MV-4-11 (cell line): ENCODE measurements at places on chromosomes 11 and 22.

DNA sequence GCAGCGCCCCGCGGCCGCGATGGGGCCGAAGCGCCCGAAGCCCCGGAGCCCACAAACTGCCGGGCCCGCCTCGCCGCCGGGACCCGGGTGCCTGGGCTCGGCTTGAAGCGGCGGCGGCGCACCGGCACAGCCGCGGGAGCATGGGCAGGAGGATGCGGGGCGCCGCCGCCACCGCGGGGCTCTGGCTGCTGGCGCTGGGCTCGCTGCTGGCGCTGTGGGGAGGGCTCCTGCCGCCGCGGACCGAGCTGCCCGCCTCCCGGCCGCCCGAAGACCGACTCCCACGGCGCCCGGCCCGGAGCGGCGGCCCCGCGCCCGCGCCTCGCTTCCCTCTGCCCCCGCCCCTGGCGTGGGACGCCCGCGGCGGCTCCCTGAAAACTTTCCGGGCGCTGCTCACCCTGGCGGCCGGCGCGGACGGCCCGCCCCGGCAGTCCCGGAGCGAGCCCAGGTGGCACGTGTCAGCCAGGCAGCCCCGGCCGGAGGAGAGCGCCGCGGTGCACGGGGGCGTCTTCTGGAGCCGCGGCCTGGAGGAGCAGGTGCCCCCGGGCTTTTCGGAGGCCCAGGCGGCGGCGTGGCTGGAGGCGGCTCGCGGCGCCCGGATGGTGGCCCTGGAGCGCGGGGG is 346 bp downstream of the FJX1 start:
- DNase-seq = no peak

DNA sequence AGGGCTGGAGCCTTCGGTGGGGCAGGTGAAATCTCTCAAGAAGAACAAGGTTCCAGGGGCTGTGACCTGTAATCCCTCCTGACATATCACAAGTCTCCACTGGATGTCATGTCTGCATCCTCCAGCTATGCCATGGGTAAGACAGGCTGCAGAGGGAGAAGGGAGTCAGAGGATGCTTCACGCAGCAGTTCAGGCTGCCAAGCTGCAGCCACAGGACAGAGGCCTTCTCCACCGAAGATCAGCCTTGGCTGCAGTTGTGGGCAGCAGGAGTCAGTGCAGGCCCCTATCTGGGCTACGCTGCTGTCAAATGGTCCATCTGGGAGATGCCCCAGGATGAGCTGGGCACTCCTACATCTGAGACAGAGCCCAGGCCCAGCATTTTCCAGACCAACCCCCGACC is 25.0 kb downstream of the DKK3 start:
- DNase-seq = no peak

- DNase-seq = no peak
Measured at GRCh38 chr11:31747581-31747980, 63.5 kb downstream of the PAX6 start.

- DNase-seq = peak; percentile 31
Measured at GRCh38 chr11:78332174-78332866, 85.3 kb downstream of the GAB2 start.

- DNase-seq = no peak
Measured at GRCh38 chr11:71247551-71248250, 4.7 kb downstream of the SHANK2 start.

DNA sequence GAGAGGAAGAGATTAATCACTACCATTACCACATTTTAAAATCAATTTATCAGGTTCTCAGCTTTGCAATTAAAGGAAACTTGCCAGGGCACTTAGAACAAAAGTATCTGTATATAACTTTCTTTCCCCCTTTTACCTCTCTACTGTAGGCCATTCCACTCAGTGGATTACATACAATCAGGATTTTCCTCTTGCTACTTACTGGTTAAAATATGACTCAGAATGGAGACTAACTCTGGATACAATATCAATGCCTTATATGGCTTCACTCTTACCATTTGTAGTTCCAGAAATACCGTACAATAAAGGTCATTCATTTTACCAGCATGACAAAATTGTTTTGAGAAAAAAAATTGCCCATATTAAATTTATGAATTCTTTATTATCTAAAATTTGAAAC is 706.8 kb downstream of the KCNA4 start:
- DNase-seq = no peak

GRCh38 chr11:74559934-74560309 is 32.5 kb upstream of the POLD3 start:
- no peak for DNase-seq

DNA sequence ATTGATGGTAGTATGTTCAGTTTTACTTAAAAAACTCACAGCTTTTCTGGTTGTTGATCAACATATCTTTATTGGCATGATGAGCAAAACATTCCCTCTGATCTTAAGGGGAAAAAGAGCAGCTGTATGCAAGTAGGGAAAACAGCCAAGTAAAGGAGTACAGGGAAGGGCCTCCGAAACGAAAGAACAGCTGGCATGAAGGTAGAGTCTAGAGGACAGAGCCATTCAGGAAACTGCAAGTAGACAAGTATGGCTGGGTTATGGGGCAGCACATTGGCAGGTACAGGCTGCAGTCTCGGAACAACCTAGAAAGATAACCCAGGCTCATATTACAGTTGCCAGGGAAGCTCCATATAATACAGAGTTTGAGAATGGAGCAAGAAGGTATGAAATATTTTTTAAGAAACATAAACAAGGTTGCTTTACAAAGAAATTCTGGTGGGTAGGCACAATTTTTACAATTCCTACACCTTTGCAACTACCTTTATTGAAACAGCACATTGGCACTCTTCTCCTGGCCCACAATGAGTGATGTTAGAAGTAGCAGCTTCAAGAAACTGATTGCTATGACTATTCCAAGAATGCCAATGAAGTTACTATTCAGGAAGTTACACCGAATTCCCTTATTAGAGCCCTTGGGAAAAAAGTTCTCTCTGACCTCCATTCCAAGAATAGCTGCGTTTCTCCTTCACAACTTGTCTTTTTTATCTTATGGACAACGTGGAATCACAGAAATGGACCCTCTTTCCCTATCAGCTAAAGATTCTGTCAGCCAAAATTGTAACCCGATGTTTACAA is 45.2 kb downstream of the LGR4 start:
- no peak for DNase-seq

GRCh38 chr11:95487391-95487790 is 256.4 kb upstream of the SESN3 start:
- no peak for DNase-seq

GRCh38 chr22:37301144-37301830 is 19.0 kb downstream of the CYTH4 start:
- peak; percentile 75 for DNase-seq

DNA sequence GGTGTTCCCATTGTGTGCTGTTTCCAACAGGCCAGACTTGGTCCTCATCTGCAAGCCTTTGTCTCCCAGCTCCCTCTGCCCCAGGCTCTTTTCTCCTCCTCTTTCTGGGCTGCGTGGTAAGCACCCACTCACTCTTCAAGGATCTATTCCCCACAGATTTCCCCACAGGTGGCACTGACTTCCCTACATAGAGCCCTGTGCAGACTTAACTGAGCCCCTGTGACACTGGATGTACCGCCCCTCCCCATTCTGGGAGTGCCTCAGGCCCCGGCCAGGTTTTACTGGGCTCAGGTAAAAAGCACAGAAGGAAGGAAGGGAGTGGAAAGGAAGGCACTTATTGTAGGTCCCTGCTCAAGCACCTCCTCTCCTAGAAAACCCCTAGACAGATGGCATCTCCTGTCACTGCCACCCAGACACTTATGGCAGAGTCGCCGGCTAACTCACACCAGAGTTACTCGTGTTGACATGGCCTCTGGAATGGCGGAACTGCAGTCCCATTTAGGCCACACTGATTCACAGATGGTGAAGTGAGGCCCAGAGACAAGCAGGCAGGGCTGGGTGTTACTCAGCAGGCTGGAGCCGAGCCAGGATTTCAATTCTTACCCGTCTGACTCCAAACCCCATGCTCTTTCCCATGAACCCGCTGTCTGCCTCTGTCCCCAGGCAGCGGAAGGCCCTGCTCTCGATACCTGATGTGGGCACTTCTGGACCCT is 47.2 kb downstream of the LRRC32 start:
- DNase-seq = peak; percentile 9

DNA sequence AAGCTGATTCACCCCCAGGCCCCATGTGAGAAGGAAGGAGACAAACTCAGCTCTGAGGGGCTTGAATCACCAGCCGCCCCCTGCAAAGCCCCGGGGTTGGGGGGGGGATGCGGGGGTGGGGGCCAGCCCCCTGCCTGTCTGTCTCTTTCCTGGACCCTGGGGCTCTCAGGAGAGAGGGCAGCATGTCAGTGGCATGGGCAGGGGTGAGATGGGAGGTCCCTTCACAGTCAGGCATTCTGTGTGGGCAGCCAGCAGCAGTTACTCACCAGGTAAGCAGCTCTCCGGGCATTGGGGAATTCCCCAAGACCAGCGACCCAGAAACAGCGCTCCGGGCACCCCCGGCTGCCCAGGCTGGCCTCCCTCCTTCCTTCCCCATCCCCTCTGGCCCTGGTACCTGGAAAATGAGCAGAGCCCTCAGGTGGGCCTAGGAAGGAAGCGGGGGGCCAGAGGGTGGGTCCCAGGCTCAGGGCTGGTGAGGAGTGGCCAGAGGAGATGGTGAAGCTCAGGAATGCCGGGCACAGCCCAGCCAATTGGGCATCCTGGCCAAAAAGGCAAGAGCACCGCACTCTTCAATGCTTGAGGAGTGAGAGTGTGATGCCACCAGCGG is 4.2 kb upstream of the LIF start:
- DNase-seq = no peak

GRCh38 chr11:115198321-115198741 is 305.9 kb downstream of the CADM1 start:
- DNase-seq = no peak

DNA sequence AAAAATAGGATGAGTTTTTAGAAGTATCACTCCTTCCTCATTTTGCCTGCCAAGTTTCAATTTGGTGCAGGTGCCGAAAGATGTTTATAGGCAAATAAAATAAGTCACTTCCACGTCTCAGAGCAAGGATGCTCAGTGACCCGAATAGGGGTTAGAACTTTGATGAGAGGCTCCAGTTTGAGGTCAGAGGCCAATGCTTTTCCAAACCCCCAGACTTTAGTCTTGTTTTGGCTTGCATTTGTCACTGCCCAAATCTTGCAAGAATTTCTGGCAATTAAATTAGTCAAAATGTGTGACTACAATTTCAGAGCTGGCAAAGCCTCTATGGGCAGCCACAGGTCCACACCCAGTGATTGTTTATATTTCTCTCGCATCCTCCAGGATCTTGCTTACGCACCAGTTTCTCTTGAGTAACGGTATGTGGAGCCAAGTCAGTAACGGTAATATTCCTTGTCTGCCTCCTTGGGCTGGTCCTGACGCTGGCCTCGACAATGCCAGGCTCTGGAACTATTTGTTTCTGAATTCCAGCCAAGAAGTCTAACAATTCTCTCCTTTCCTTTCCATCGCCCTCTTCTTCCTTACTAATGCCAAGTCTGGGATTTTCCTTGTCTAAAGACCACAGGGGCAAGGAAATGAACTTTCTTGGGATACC is 9.9 kb upstream of the NUP160 start:
- peak; percentile 45 for DNase-seq

- DNase-seq = peak; percentile 36
Measured at GRCh38 chr22:32204856-32205722, at the start of gene RFPL2. TSS of gene RFPL2 (minus strand) at chr22:32205073. CDS start at chr22:32202451, 2,622 bp downstream.

- DNase-seq = peak; percentile 12
Measured at GRCh38 chr11:43942662-43943371, 380 bp downstream of the C11orf96 start.

DNA sequence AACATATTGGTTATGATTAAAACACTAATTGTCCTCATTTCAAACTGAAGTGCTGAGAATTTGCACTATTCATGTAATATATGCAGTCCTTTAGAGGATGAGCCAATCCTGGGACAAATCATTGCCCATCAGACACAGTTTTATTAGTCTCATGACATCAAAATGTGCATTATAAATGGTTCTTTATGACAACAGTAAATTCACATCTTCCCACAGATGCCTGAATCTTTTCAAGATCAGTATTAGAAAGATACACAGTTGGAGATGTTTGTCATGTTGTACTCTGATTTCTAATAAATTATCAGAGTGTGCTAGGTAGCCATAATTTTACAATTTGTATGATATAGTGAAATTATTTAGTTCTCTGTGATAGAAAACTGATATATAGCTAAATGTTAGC is 813.5 kb downstream of the FAM181B start:
- DNase-seq = no peak

- no peak for DNase-seq
Measured at GRCh38 chr22:34851918-34852662, 213.9 kb upstream of the ISX start.

DNA sequence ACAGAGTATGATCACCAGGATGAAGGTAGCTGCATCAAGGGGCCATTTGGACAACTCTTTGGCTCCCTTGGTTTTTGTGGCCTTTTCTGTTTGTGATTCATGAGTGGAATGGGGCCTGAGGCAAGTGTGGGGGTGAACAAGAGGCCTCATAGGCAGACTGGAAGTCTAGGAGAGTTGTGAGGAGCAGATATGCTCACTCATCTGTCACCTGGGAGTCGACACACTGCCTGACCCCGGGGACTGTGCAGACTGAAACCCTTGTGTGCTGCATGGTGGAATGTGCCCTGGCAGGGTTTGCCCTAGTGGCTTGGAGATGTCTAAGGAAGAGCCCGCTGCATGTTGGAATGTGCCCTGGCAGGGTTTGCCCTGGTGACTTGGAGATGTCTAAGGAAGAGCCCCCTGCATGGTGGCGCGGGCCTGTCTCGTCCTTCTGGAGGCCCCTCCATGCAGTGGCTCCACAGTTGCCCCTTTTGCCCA is 60.0 kb downstream of the MED15 start:
- DNase-seq = no peak

- no peak for DNase-seq
Measured at GRCh38 chr22:32917577-32918354, 116.3 kb downstream of the TIMP3 start.

GRCh38 chr11:61918251-61918937 is 1.0 kb upstream of the RAB3IL1 start:
- no peak for DNase-seq

GRCh38 chr22:26547426-26547825 is 35.2 kb upstream of the TFIP11 start:
- peak; percentile 48 for DNase-seq

DNA sequence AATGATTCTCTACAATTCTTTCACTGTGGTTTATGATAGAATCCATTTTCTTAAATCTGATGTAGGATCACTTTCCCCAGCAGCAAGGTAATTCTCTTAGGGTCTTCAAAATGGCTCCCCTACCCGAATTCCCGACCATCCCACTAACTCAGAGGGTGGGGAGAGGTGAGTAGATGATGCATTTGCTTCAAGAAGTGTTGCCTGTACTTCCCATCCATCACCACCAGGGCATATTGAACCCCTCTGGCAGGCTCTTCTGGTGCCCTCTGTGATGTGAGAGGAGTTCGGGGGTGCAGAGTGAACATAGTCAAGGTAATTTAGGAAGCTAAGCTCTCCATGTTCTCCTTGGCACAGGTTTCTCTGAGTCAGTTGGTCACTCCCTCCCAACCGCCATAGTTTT is 52.3 kb downstream of the ZNRF3 start:
- no peak for DNase-seq
